Stimulated activated CD8-positive, alpha-beta memory T cell treated with anti-CD3 and anti-CD28 coated beads, Interleukin-4, amount 100 ng/mL, for 1 hour (primary cell): ENCODE measurements at places on chromosomes 4 and X.

DNA sequence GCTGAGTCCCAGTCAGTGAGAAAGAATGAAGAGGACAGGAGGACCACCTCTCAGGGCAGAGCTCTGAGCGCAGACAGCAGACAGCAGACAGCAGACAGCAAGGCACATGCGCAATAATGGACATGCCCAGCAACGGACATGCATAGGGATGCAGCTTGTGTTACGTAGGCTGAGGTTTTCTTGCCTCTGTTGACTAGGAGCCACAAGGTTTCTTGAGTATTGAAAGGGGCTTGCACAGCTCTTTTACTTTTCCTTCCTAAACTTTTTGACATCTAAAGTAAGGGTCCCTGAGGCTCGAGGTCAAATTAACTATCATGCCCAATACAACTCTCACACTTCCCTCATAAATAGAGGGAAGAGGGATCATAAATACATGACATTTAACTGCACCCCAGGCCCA lies at the start of gene PAGE3:
Gene PAGE3 (minus strand): TSS at position 101 of the 400 bp plus-strand sequence. CDS start 1,013 bp downstream, outside the sequence.
- DNase-seq = no peak

- no peak for DNase-seq
Measured at GRCh38 chr4:139419388-139419914, 34.5 kb upstream of the RAB33B start.

- DNase-seq = no peak
Measured at GRCh38 chr4:6962211-6963041, 52.8 kb downstream of the TBC1D14 start.

GRCh38 chr4:152310257-152310656 lies 225.6 kb downstream of the FBXW7 start:
- DNase-seq = no peak

- DNase-seq = no peak
Measured at GRCh38 chr4:137998666-137999429, 243.3 kb downstream of the SLC7A11 start.
